Stimulated activated effector memory CD8-positive, alpha-beta T cell treated with anti-CD3 and anti-CD28 coated beads, Interleukin-12 subunit alpha, Interleukin-12 subunit beta, amount 100 ng/mL, for 72 hours (primary cell): ENCODE measurements at places on chromosomes 2 and 18.

- no peak for DNase-seq
Measured at GRCh38 chr2:8957628-8958027, 45.9 kb downstream of the MBOAT2 start.

DNA sequence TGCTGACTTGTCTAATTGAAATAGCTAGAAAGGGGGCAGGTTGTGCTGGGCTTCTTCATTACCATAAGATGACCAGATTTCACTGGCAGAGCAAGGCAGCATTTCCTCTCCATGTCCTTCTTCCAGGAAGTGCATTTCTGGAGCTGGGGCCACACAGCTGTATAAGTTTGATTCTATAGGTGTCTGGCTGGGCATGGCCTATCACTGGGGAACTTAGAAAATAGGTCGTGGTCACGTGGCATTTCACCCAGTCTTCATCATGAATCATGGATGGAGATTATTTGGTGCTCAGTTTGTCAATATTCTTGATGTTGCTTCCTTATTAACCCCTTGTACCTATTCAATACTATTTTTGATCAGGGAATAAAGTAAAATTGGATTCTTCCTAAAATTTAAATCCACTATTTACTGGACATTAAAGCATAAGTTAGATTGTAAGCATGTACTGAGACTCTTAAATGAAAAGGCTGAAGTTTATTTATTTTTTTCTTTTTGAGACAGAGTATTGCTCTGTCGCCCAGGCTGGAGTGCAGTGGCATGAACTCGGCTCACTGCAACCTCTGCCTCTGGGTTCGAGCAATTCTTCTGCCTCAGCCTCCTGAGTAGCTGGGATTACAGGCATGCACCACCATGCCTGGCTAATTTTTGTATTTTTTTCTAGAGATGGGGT is 49.5 kb upstream of the TMEM87B start:
- no peak for DNase-seq

GRCh38 chr2:199940373-199940772 is 14.9 kb downstream of the TYW5 start:
- DNase-seq = no peak

DNA sequence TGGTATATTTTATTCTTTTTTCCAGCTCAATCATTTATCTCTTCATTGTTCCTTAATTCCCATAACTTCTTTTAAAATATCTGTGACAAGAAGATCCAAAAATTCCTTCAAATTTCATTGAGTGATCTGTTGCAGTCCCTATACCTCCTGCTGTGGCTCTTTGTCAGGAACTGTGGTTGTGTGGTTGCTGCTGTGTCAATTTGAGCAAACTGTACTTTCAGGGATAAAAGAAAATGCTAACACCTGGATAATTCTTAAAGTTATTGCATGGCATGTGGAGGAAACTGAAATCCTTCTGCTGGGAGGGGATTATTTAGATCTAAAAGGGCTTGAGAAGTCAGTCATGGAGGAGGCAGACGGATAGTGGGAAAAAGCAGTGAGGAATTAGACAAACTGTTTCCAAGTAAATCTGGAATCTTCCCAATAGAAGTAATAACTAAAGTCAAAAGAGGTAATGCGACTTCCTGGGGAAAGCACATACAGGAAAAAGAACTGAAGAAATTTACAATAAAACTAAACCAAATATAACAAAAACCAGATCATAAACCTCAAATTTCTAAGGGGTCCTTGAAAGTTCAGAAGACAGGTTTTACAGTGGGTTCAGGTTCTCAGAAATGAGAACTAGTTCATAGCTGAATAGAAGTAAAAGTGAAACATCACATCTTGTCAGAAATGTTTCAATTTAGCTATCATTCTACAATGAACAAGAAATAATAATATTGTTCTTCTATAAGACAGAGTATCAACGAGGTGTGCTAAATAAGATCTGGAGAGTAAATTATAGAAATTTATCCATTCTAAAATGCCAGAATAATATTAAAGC is 33.5 kb upstream of the CD226 start:
- DNase-seq = no peak

DNA sequence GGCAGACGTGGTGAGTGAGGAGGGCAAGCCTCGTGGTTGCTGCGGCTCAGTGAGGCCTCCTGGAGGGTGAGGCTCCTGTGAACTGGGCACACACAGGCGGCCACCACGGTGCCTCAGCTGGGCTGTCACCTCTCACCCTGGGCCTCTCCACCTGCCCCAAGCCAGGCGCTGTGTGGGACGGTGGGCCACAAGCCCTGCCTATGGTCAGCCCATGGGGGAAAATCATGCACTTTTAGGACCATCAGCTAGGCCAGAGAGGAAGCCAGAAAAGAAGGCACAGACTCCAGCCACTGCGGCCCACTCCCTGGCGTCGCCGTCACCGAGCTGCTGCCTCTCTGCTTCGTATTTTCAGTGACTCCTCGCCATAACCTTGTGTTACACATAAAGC is 28.5 kb upstream of the HS6ST1 start:
- no peak for DNase-seq
